Osteocyte (in vitro differentiated cells): ENCODE measurements at places on chromosomes 3 and 15.

DNA sequence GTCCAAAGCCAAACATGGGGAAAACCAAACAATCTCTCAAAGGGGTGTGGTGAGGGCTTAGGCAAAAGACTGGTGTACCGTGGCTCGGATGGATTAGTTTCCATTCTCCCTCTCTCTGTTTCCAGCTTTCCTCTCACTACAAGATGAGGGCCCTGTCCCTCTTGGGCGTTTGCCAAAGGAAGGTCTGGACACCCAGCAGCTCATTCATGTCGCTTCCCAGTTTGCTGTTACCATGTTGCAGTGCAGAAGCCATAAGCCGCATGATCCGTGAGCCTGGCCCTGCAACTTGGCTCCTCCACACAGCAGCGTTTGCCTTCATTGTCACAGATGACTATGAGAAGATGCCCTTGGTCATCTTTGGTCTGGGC, 92.2 kb downstream of the APBA2 start:
- peak; percentile 73 for DNase-seq

GRCh38 chr3:88137836-88138235, 11.9 kb upstream of the C3orf38 start:
- no peak for DNase-seq

GRCh38 chr3:50256978-50257890, 11.7 kb upstream of the SEMA3B start:
- no peak for DNase-seq

DNA sequence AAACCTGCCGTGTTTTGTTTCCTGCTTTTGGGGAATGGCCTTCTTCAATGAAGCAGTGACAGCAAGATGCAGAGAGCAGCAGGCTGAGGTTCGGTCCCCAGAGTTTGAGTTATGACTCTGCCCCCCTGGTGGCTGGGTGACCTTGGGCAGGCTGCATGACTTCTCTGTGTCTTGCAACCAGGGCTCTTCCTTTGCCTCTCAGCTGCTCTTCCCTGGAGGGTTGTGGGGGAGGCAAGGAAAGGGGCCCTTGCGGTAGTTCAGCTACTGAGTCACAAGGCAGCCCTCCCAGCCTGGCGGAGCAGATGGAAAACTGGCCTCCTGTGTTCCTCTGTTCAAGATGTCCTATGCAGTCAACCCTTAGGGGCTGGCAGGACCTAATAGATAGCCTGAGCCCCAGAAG, 17.1 kb downstream of the CTXND1 start:
- peak; percentile 73 for DNase-seq

GRCh38 chr3:2851835-2852234, 258.3 kb downstream of the IL5RA start:
- no peak for DNase-seq

DNA sequence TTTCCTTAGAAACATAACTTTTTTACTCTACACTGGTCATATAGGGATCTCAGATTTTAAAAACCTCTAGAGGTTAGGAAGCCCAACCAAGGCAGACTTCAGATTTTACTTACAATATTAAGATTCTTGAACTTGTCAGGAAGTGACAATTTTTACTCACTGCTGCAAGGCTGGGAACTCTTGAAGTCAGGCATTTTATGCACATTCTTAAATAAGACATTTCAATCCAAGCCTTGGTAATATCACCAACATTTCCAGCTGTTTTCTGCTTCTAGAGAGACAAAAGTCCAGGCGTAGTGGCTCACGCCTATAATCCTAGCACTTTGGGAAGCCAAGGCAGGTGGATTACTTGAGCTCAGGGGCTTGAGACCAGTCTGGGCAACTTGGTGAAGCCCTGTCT, 33.6 kb upstream of the UBP1 start:
- DNase-seq: no peak

DNA sequence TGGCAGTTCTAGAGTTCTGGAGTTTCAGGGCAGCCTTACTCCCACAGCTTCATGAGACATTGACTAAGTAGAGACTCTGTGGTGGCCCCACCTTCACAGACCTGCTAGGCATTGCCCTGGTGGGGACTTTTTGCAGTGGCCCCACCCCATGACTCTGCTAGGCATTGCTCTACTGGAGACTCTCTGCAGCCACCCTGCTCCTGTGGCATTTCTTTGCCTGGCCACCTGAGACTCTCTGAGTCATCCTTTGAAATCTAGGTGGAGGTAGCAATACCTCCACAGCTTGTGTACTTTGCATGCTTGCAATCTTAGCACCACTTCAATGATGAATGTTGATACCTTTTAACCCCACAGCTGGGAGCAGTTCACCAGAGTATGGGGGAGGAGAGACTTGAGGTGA, 40.6 kb upstream of the DHX36 start:
- no peak for DNase-seq

- no peak for DNase-seq
These were observed 181.7 kb upstream of the NSMCE3 start for GRCh38 chr15:29451201-29451781.

DNA sequence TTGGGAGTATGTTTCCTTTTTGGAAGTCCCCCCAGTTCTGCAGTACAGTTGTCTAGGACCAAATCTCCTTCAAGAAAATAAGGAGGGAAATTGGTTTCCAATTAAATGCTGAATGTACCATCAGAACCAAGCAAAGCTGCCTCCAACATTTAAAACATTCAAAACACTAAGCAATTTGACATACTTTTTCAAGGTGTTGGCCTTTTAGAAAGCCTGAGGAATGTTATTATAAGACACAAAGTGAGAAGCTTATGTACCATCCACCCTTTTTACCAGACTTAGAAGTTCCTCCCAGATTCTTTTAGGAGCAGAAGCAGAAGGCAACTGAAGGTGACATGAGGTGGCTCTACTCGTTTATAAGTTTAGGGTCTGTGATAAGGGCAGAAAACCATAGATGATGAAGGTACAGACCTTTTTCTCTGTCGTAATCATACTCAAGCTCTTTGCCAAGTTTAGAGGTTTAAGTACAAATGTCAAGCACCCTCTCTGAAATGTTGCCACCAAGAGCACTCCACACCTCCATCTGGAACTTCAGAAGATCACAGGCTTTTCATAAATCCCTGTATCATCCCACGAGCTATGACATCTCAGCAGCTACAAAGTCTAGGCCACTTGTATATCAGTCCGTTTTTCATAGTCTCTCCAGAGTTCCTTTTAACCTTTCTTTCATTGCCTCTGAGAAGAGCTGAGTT, 282.5 kb upstream of the THBS1 start:
- DNase-seq: no peak

DNA sequence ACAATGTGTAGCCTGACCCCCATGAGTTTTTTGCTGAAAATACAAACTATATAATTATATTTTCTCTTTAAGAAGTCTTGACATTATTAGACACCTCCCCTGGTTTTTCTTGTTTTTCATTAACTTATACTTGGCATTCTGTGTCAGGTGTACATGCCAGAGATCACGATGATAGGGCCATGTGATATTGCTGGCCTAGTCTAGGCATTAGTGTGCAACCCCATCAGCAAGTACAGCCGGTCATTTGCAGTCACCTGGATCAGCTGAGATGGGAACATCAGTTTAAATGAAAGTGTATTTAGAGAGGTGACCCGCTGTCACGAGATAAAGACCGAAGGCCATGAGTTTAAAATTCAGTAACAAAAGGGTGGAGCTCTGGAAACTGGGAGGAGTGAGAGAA, 12.6 kb upstream of the SPPL2A start:
- DNase-seq: no peak

- DNase-seq: no peak
These were observed 28.8 kb downstream of the PPM1L start for GRCh38 chr3:160784853-160785252.

GRCh38 chr3:184203526-184203925, 17.5 kb downstream of the ABCF3 start:
- DNase-seq: no peak

- DNase-seq: peak; percentile 54
These were observed 14.1 kb downstream of the ACAA1 start for GRCh38 chr3:38122712-38123290.

- no peak for DNase-seq
These were observed 123.2 kb upstream of the UBE2E2 start for GRCh38 chr3:23079976-23080375.

DNA sequence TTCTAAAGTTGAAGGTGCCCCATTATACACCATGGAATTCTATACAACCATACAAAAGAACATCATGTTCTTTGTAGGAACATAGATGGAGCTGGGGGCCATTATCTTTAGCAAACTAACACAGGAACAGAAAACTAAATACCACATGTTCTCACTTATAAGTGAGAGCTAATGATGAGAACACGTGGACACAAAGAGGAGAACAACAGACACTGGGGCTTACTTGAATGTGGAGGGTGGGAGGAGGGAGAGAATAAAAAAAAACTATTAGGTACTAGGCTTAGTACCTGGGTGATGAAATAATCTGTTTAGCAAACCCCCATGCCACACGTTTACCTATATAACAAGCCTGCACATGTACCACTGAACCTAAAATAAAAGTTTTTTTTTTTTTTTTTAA, 342.7 kb downstream of the PLCL2 start:
- no peak for DNase-seq

GRCh38 chr3:122416966-122417365, 1.1 kb upstream of the WDR5B start:
- DNase-seq: no peak

GRCh38 chr15:92100301-92100700, 246.8 kb downstream of the SLCO3A1 start:
- no peak for DNase-seq

DNA sequence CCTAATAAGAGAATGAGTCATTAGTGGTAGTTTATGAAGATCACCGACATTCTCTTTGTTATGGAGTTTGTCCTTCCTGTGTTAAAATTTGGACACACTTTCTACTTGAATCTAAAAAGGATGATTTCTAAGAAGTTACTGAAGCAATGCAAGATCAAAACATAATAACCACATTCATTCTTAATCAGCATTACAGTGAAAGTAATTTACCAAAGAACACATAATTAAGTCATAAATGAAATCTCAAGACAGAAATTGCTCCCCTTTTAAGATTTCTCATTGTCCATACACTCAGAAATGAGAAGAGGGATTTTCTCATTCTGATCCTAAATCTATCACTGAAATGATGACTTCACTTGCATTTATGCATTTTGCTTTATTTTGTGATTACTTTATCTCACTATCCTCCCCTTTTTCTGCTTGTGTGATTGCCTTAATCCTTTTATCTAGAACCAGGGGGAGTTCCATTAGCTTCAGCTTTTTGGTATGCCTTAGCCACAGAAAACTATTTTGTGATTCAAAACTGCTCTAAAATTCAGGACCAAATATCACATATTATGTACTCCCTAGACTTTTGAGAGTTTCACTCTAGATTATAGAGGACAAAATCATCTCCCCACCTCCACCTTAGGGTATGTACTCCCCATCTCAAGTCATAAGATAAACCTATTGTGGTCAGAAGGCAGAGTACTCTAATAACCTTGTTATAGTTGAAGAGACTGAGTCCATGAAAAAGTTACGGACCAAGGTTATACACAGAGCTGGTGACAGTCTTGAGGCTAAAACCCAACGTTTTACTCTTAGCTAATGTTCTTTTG, 817.6 kb upstream of the CFAP20DC start:
- no peak for DNase-seq

DNA sequence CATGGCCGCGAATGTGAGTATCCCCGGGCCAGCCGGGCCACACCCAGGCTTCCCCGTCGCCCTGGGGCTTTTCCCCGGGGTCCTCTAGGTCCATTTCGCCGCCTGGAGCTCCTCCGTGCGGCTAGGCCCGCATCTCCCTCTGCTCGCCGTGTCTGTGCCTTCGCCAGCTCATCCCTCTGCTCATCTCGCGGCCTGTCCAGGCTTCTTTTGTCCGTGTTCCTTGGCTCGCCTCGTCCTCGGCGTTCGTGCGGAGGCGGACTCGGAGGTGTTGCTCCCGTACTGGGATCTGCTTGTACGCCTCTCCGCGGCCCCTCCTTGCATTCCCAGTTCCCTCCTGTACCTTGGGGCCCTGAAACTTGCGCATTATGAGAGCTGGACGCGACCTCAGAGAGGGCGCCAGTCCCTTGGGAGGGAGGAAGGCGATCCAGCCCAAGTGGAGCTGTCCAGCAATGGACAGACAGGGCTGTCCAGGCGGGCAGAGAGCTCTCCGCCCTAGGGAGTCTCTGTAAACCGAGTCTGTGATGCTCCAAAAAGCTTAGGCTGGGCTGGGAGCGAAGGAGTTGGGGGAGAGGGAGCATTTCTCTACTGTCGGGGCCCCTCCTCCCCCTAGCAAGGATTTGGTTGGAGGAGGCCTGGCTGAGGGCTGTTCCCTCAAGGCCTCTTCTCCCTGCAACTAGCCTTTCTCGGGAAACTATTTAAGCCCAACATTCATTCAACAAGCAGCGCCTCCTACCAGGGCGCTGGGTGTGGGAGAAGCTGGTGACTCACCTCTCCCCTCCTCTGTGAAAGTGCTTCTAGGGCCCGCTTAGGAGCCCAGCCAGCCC, 553 bp downstream of the TMEM43 start:
- DNase-seq: peak; percentile 85

DNA sequence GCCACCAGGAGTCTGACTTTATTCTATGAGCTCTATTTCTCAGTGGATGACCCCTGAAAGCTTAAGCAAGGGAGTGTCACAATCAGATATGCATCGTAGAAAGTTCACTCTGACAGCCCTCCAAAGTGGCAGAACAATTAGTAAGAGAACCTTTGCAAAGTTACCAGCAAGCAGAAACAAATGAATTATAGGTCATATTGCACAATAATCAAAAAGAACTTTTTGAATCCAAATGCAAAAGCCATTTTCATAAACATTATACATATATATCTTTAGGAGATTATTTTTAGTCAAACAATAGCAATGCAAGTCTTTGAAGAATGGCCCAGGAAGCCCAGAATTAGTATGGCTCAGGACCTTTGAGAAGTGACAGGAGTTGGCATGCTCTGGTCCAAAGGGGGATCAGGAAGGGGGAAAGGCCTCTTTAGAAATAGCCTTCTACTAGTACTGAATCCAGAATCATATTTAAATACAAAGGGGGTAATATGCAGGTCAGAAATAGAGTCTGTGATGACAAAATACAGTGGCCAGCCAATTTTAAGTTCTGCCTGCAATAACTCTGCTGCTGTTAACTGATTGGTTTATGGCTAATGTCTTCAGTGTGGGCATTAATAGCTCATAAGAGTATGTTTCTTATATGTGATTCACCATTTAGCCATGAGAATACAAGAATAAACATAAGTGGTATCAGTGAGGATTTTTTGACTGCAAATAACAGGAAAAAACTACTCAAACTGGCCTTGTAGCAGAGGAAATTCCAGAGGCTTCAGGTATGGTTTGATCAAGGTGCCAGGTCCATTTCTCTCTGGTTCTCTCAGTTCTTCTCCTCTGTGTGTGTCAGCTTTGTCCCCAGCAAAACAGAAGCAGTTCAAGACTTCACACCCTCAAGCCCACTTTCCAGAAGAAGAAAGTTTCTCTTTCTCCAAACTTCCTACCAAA, 17.0 kb upstream of the ITGB5 start:
- DNase-seq: no peak

- no peak for DNase-seq
These were observed 19.6 kb upstream of the SRP14 start for GRCh38 chr15:40058476-40059140.

DNA sequence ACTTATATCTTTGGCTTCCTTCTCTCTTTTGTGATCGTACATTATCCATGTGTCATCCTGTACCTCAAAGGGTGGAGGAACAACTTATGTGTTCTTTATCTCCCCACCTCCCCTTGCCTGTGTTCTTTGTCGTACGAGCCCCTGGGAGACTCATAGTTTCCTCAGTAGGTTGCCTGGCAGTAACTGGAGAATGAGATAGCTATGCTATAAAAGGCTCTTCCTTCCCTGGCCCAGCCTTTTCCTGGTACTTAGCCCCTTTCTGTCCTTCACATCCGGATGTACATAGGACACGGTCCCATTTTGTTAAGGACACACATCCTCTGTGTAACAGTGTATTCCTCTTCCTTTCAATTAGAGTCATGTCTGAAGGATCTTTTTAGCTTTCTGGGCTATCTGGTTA, 32.1 kb downstream of the PLCL2 start:
- no peak for DNase-seq
